Activated CD4-positive, CD25-positive, alpha-beta regulatory T cell treated with anti-CD3 and anti-CD28 coated beads, Interleukin-2, amount 50 U/mL, for 72 hours (primary cell): ENCODE measurements at places on chromosomes 5 and 9.

DNA sequence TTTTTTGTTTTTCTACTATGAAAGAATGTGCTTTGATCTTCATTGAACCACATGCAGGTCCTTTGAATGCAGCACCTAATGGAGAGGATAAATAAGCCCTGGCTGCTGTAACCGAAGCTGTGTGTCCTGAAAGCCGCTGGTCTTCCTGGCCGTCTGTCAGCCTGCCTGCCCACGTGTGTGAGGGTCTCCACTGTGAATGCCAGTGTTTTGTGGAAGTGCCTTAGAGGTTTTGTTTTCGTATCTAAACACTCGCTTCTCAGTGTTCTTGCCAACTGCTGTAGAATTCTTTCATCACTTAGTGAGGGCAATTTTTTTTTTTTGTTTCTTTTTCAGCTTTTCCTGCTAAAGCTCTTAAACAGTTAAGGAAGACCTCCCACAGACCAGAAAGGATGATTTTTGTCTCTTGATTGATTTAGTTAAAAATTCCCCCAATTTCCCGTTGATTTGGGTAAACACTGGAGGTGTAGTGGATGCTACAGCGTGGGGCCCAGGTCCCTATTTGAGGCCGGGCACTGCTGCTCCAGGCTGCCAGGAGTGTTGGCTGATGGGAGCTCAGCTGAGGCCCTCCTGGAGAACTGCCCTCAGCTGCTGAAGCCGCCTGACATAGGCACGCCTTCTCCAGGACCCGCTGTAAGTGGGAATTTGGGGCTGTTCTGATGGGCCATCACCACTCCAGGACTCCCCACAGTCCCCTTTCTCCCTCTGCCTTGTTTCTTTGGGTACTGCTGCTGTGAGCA, 29.2 kb upstream of the PTCH1 start:
- no peak for DNase-seq

DNA sequence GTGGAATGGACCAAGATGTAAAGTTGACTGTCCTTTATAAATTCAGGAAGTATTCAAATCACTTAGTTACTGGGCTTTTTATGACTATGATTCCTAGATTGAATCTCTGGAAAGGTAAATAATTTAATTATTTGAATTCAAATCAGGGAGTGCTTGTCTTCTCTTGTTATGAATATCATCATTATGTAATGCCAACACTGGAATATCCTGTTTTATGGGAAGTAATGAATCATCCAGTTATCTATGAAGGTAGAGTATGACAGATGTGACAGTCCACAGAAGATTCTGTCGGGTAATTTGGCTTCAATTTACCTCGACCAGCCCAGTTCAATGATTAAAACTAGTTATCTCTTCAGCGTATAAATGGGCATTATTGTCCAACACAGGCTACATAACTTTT, 141.0 kb upstream of the NUDT12 start:
- DNase-seq: no peak

GRCh38 chr9:109427886-109428285, 70.2 kb downstream of the PTPN3 start:
- no peak for DNase-seq

DNA sequence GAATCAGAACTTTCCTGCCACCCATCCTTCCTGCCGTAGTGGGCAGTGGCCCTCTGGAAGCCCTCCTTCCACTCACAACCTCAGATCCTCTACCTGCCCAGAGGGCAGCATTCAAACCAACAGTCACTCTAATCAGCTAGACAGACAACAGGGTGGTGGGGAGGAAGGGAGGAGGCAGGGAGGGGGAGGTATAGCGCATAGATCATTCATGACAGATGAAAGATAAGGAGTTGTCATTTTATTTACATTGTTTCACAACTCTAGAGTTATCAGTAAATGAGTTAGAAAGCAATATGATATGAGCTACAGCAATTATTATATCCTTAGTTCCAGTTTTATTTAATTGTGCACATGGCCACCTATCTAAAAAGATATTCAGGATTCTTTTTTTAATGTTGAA, 852 bp downstream of the IL9 start:
- DNase-seq: no peak

DNA sequence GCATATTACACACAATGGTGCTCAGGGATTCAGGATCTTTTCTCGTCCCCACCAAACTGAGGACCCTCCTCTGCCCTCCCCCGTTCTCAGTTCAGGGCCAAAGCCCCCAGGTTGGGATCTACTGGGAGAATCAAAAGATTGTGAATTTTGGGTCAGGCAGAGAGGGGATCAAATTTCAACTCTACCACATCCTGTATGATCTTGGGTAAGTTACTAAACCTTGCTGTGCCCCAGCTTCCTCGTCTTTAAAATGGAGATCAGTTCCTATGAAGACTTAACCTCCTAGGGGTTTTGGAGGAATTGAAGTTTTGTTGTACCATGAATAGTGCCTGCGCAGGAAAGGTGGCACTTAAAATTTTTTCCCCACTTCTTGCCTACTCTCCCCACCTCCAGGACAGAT, 62.4 kb downstream of the RAI14 start:
- no peak for DNase-seq

- DNase-seq: no peak
Observed at GRCh38 chr5:174612686-174613085, 111.7 kb upstream of the MSX2 start.

GRCh38 chr5:96662725-96663518, 746 bp downstream of the CAST start:
- peak; percentile 86 for DNase-seq
